Hepatocyte (in vitro differentiated cells): ENCODE measurements at places on chromosomes 1 and 21. TPM values are rescaled to one million over a fixed set of nuclear protein-coding genes. Genes with fewer than 3 reads are reported as not detected.

SELE gene
- polyA plus RNA-seq, result not detected in 2 replicates

AMY1C gene
- polyA plus RNA-seq, result not detected in 2 replicates

CTH gene
- polyA plus RNA-seq, result 11.7 and 13.2 TPM in 2 replicates

PTGFRN gene
- polyA plus RNA-seq, result 16.0 and 16.6 TPM in 2 replicates

WLS gene
- polyA plus RNA-seq, result 66.3 and 79.9 TPM in 2 replicates

PPIH gene
- polyA plus RNA-seq, result 26.1 and 30.7 TPM in 2 replicates

FCER1G gene
- 4.8 and 14.5 TPM in 2 replicates for polyA plus RNA-seq

NEGR1 gene
- 0.47 and 1.0 TPM in 2 replicates for polyA plus RNA-seq

TDRD10 gene
- 0.09 TPM in 1 of 2 replicates, not detected in the other for polyA plus RNA-seq

LY9 gene
- polyA plus RNA-seq, result not detected in 2 replicates

COL9A2 gene
- 24.9 and 33.5 TPM in 2 replicates for polyA plus RNA-seq

NECAP2 gene
- polyA plus RNA-seq, result 48.9 and 58.0 TPM in 2 replicates

LEMD1 gene
- polyA plus RNA-seq, result 0.35 and 2.6 TPM in 2 replicates

PRAMEF33 gene
- not detected in 2 replicates for polyA plus RNA-seq
